GM10248 (cell line): ENCODE measurements at places on chromosomes 2 and 18.

- no peak for DNase-seq
Observed at GRCh38 chr2:238875471-238876231, 27.8 kb downstream of the TWIST2 start.

- no peak for DNase-seq
Observed at GRCh38 chr2:127651381-127651809, 5.4 kb downstream of the GPR17 start.

GRCh38 chr18:27803957-27804356 lies 373.0 kb downstream of the CDH2 start:
- no peak for DNase-seq

DNA sequence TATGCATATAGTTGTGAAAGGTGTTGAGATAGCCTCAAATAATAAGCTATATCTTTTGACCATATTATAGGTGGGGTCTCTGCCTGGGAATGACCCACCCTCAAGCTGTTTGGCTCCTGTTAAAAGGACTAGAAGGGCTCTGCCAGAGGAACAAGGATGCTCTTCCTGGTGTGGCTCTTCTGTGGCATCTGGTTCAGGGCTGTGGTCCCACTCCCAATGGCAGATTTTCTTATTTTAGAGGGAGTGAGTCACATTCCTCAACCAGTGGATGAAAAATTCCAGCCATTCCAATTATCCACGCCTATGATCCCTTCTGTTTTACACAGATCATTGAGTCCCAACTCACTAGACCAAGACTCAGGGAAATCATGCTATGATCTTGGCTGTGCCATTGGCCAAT lies 119.9 kb downstream of the PARD3B start:
- DNase-seq: no peak

DNA sequence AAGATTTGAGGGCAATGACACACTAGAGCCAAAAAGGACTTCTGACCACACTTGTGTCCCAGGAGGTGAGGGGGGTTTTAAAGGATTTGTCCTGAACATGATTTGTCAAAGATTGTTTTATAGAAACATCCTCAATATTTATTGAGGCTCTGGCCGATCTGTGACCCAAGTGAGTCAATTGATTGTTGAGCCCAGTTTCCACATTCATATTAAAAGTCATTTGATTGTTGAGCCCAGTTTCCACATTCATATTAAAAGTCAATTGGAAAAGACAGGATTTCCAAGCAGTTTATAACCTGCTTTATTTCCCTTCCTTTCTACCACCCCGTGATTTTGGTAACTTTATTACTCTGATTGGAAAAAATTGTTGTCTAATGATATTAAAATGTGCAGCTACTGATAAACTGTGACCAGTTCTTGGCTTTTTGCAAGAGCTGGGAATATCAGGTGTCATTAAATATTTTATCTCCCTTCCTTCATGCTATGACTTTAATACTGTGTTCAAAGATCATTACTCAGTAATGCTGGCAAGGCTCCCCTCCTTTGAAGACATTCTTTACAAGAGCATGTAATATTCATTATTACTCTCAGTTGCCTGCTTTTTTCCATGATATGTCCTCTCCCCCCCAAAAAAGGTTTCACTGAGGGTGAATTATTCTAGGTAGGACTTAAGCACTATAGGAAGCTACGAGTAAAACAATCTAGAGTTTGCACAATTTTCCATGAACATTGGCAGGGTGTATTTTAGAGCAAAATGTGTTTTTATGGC lies 75.3 kb downstream of the HRH4 start:
- DNase-seq: no peak

DNA sequence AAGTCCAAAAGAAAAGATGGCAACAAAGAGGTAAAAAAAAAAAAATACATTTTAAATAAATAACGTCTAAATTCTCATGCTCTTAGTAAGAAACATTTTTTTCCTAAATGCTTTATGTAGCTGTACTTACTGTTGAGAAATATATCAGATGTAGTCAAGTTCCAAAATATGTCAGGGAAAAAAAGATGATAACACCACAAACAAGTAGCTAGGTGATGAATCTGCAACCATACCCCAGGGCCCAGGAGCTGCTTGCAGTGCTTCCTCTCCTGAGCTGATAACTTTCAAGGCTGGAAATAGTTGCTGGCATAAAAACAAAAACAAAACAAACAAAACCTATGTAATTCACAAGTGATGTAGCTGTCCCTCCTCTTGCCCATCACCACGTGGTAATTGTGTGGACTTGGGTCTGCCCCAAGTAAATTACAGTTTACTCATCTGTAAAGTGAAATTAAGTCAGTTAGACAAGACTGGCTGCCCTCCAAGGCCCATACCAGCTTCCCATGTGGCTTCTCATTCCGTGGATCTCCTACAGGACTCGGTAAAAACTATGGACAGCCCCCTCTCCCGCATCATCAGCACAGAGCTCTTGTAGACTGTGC lies 82.6 kb downstream of the SP100 start:
- no peak for DNase-seq

DNA sequence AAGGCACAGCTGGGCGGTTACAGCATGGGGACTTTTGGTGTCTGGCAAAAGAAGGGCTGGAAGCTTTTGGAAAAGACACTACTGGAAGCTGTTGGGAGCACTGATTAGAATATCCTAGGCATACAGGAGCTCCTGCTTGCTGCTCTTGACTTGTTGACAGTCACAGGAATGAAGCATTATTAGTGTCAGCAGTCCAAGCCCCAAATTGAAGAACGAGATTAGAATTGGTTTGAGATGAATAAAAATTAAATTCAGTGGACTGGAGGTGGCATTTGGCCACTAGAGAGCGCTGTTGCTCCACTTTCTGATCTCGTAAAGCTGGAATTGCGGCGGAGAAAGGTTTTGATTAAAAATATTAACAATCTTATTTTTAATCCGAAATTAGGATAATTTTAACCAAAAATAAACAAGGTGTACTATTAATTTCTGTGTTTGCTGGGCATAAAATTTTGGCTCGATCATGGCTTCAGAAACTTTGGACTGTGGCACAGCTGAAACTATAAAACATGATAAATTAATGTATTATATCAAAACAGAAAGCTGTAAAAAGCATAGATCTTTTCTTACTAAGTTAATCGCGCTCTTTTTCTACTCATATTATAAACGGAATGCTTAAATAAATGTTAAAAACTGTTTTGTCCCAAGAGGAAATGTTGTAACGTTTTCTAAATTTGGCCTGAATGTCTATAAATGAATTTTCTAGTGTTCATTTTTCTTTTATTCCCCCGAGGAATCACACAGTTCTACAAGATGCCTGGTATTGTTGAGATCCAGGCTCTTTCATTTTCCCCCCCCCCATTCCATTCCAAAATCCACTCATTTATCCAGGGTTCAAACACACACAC lies 2.4 kb upstream of the HOXD8 start:
- peak; percentile 50 for DNase-seq

GRCh38 chr2:44801841-44802776 lies 139.4 kb upstream of the SIX3 start:
- DNase-seq: peak; percentile 29

DNA sequence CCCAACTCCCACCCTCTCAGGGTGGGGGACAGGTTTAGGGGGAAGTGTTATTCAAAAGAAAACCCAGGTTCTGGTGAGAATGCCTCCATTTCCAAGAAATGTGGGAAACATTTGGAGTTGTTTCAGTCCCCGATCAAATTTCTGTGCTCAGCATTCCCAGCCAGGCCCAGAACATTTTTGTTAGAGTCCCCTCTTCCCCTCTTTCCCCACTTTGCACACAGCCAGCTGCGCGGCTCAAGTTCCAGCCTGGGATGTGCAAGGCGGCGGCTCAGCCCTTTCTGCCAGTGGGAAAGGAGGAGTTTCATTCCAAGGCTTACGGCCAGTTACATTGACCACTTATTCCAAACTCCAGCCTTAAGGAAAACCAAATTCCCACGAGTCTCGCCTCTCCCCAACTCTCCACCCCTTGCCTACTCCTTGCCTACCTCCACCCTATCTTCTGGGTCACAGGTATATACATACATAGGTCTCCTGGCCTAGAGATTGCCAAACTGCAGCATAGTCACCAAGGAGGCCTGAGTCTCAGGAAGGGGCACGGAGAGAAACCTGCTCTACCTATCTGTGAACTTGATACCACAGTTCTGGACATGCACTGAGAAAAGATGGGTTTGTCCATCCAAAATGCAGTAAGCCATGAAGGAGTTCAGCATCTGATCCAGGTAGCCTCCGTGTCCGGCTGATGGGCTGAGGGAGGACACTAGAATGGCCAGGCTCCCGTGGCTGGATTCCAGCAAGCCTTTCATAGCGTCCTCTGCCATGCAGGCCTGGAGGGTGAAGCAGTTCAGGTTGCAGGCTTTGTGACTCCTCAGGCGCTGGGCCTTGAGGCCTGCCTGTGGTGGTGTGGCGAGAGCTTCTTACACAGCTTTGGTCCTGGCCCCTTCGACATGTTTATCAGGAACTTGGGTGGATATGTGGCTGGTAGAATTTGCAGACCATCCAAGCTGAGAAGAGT lies 154.5 kb downstream of the ZFP36L2 start:
- no peak for DNase-seq
